Fibroblast of skin of left biceps (primary cell): ENCODE measurements at places on chromosomes 5 and 9.

DNA sequence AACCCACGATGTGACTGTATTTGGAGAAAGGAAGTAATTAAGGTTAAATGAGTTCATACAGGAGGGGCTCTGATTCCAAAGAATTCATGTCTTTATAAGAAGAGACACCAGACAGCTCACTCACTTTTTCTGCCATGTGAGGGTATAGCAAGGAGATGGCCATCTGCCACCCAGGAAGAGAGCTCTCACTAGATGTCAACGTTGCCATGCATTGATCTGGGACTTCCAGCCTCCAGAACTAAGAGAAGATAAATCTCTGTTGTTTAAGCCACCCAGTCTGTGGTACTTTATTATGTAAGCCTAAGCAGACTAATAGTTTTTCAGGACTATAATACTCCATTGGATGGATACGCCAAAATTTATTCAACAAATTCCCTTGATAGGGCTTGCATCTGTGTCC, 89.8 kb upstream of the RAD23B start:
- no peak for DNase-seq

GRCh38 chr5:112870966-112871365, 9.9 kb downstream of the SRP19 start:
- no peak for DNase-seq

- DNase-seq = no peak
Observed at GRCh38 chr5:179792612-179793467, 946 bp upstream of the LTC4S start.

GRCh38 chr9:132372177-132373095, 17.6 kb upstream of the SETX start:
- no peak for DNase-seq

DNA sequence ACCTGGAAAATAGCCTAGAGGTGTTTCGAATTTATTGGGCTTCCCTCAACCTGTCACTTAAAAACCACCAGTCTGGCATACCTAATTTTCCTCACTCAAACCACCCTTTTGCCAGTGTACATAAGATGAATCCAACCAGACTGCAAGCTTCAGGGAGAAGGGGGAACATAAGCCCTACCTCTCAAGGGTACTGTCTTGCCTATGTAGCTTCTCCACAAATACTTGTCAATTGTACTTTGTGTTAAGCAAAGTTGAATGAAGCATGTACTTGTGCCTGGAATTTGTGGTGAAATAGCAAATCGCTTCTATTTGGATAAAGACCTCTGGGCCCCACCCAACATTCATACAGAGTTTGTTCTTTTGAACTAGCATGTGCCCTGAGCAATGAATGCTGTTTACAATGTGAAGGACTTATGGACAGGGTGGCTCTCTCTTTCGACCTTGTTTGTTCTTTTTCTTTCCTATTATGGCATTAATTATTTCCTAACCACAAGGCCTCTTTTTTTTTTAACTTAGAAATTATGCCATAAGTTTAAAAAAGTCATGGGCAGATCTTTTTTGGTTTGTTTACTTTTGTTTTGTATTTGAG, 580.2 kb downstream of the EBF1 start:
- DNase-seq = no peak

DNA sequence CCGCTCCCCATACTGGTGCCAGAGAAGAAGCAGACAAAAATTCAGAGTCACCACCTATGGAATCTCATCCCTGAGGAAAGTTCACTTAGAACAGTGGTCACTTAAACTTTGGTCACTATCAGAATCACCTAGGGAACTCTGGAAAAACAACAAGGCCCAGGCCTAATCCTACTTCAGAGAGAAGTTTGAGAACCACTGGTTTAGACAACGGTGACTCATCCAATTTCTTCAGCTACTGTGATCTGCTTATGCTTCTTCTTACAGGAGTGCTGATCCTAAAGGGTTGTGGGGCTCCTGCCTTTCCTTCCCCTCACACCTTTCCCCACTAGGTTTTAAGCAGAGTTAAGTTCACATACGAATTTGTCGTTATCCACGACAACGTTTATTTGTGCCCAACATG, 194.7 kb upstream of the KLF4 start:
- DNase-seq = no peak
